ENCODE measurements at places on chromosomes 7 and 10.

GRCh38 chr7:43443381-43443780 lies 139.5 kb upstream of the STK17A start:
- DNase-seq = no peak

DNA sequence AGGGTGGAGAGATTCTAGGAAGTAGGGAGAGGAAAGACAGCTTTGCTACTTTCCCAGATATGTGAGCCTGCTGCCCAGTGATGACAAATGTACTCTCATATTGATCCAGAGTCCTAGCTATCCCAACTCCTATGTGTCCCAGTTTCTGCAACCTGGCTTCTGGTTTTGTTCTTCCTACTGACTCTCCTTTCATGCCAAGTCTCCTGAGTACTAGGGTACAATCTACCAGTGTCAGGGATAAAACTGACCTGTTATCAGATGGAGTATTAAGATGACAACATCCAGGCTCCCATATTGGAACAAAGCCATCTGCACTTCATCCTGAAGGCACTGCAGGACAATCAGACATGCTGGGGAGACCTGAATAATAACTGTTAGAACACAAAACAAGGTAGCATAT lies 233.7 kb upstream of the PHYHIPL start:
- no peak for DNase-seq

DNA sequence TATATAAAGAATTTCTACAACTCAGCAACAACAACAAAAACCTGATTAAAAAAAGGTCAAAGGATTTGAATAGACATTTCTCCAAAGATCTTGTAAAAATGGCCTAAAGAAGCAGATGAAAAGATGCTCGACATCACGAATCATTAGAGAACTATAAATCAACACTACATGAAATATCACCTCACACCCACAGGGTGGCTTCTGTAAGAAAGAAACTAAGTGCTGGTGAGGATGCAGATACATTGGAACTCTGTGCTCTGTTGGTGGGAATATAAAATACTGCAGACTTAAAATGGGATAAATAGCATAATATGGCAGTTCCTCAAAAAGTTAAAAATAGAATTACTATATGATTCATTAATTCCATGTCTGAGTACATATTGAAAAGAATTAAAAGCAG lies 38.3 kb upstream of the CDCA7L start:
- no peak for DNase-seq

DNA sequence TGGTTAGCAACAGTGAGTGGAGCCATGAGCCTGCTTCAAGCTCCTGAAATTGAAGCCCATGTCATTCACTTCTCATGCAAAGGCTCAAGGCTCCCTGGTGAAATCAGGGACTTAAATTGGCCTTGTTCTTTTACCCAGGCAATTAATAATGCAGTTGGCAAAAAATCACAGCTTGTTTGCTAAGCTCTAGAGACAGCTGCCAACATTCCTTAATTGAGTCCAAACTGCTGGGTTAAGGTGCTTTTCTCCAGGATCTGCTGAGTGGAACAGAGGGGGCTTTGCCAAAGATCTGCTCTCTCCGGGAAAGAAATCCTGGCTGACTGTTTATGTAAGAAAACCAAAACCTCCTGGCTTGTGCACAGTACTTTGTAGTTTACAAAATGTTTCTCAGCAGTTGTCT lies 257.6 kb upstream of the GHITM start:
- no peak for DNase-seq

DNA sequence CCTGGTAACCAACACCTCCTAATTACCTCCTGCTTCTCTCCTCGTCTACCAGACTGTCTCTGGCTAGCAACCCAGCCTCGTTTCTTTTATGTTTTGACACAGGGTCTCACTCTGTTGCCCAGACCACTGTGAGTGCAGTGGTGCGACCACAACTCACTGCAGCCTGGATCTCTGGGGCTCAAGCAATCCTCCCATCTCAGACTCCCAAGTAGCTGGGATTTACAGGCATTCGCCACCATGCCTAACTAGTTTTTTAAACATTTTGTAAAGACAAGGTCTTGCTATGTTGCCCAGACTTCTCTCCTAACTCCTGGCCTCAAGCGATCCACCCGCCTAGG lies 10.2 kb downstream of the TNRC18 start:
- DNase-seq = no peak

DNA sequence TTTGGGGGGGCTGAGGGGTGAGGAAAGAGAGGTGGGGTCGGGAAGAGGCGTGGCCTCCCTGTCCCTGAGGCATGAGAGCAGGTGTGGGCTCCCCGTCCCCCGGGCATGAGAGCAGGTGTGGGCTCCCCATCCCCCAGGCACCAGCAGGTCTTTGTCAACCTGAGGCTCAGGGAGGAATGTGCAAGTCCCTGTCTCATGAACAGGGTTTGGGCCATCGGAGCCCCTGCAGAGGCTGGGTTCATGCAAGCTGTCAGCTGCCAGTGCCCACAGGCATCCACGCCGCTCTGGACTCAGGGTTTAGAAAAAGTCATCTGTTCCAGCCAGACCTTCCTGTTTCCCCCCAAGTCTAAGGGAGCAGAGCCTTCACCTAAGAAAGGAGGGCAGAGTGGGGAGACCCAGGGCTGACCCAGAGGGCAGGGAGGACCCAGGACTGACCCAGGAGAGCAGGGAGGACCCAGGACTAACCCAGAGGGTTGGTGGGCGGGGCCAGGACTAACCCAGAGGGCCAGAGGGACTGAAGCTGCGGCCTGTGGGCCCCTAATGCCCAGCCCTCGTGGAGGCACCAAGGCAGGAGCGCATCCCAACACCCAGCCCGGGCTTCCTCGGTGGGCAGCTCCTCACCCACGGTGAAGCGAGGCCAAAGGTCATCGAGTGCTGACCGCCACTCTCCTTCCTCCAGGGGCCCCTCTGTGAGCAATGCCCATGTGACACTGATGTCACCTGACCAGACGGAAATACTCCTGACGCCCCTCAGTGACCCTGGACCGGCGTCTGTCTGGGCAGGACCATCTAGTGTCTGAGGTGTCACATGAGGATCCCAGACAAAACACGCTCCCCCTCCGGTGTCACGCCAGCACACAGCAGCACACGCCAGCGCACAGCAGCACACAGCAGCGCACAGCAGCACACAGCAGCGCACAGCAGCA lies 28.9 kb upstream of the GPR146 start:
- DNase-seq = no peak

DNA sequence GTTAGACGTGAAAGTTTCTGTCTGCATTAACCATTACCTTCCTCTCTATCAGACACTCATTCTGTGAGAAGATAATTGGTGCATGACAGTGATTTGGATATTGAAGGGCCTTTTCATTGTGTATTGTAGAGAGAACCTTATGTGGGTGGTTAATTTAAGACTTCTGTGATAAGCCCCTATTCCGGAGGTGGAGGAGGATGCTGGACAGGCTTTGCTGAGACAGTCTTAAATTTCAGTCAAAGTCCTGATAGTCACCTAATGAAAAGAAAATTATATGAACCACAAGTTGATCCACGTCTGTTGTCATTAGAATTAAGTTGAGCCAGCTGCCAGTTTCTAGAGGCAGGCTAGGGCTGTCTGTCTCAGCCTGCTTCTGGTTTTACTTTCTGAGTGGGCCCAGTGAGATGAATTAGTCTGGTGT lies 62.9 kb downstream of the CELF2 start:
- DNase-seq = no peak

GRCh38 chr7:28458732-28459131 lies 46.4 kb downstream of the CREB5 start:
- no peak for DNase-seq

DNA sequence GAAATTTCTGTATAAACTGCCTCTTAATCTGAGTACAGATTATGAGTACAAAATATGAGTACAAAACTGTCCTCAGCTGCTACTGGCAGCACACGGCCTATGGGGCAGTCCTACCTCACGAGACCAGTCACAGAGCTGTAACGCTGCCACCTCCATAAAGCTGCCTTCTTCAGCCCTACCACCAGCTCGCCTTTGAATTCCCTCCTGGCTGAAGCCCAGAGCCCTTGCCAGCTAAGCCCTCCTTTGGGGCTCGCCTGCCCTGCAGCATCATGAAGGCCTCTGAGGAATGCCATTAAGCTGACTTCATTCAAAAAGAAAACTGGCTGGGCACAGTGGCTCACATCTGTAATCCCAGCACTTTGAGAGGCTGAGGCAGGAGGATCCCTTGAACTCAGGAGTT lies 180.0 kb upstream of the SH2B2 start:
- no peak for DNase-seq

- DNase-seq = no peak
These were observed 22.2 kb downstream of the MKX start for GRCh38 chr10:27723436-27723835.

- no peak for DNase-seq
These were observed 59.8 kb downstream of the ARID5B start for GRCh38 chr10:61961278-61961677.

GRCh38 chr7:106723398-106723797 lies 62.4 kb upstream of the CCDC71L start:
- no peak for DNase-seq

GRCh38 chr10:3928078-3928477 lies 143.1 kb upstream of the KLF6 start:
- no peak for DNase-seq

DNA sequence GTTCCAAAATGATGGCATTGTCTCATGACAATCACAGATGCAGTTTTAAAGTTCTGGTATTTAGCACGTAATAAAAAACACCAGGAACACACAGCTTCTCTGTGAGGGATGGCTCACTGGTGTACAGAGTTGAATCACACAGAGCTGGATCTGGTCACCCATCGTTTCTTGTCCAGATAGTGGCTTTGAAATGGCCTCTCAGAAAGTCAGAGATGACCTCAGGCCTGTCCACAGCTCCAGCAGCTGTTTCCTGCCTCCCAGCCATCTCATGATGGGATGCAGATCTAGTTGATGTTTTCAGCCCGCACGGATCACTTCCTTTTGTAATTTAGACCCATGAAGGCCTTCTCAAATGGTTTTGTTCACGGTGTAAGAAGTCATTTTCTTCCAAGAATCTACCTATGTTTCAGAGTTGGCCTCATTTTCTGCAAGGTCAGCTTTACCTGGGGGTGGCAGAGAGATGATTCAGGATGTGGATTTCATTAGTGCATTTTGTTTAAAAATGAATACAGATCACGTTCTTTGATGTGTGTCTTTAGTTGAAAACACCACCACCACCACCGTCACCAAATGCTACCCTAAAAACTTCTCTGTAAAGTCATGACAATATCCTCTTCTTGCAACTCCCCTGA lies 166.2 kb downstream of the SNX10 start:
- no peak for DNase-seq

DNA sequence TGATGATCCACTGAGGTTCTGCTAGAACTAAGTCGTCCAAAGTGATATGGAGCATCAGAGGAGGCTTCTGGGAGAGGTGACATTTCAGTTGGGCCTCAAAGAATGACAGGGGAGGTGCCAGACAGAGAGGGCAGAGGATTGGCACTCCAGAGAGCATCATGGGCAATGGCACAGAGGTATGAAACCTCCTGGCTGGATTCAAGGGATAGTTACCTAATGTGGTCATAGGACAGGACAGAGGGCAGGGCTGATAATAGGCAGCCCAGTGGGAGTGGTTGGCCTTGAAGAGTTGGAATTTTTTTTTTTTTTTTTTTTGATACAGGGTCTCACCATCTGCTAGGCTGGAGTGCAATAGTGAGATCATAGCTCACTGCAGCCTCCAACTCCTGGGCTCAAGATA lies 7.6 kb downstream of the SRRM3 start:
- no peak for DNase-seq

GRCh38 chr10:97939446-97939990 lies 89.9 kb downstream of the GOLGA7B start:
- no peak for DNase-seq

DNA sequence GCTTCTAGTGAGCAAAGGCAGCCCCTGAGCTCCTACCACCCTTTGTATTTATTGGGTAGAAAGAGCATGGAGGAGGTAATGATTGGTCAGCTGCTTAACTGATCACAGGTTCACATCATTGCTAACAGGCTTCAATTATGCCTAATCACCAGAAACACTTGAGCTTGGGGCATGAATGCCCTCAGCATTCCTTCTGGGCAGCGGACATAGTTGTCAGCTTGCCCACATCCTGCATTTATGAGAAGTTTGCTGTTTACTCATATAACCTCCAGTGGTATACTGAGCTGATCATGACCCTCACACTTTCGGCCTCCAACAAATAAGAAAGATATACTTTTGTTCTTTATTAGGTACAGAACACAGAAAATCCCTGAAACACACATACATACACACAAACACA lies 140.3 kb upstream of the ODAD2 start:
- no peak for DNase-seq

DNA sequence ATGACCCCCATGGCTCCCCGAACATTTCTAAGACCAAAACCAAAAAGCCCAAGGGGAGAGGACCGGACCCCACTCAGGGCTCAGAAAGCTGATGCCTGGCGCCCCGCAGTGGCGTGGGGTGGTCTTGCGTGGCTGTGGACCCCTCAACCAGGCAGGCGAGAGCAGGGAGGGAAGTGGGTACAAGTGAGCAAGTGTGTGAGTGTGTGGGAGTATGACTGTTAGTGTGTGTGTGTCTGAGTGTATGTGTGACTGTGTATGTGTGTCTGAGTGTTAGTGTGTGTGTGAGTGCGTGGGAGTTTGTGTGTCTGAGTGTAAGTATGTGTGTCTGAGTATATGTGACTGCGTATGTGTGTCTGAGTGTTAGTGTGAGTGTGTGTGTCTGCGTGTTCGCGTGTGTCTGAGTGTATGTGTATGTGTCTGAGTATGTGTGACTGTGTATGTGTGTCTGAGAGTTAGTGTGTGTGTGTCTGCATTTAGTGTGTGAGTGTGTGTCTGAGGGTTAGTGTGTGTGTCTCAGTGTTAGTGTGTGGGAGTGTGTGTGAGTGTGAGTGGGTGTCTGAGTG lies 34.0 kb upstream of the INSIG1 start:
- DNase-seq = no peak

GRCh38 chr10:3292636-3293035 lies 120.1 kb upstream of the PITRM1 start:
- DNase-seq = no peak

GRCh38 chr10:86200867-86201266 lies 165.7 kb downstream of the GRID1 start:
- no peak for DNase-seq

DNA sequence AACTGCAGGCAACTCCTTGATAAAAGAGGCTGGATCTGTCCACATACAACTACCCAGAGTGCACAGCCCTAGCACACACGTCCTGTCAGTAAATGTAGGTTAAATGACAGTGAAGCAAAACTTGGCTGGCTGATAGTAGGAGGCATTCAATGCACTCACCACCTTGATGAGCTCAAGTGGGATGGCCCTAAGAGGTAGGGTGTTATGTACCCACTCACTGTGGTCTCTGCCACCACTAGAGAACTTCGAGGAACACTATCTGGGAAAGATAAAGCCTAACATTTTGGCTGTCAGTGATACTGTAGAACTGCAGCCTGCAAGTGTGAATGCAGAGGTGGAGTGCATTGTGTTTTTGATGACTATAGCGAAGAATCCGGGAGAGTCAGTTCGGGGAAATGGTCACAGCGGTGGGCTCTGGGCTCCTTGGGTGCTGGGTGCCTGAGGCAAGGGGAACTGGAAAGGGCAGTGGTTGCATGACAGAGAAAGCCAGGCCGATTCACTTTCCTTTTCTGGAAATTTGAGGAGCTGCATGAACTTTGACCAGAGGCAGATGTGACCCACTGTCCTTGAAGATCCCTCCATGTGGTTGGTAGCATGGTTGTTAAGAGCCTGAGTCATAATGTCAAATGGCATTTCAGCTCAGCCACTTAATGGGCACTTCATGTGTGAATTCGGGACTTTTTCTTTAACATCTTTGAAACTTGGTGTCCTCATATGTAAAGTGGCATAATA lies 93.1 kb upstream of the ZPBP start:
- no peak for DNase-seq
